ENCODE measurements at places on chromosomes 4 and X.

GRCh38 chr4:83231620-83232076 is 53.0 kb downstream of the COQ2 start:
- DNase-seq, result no peak

- no peak for DNase-seq
These were observed 173.7 kb downstream of the VSIG4 start for GRCh38 chrX:65866146-65866545.

DNA sequence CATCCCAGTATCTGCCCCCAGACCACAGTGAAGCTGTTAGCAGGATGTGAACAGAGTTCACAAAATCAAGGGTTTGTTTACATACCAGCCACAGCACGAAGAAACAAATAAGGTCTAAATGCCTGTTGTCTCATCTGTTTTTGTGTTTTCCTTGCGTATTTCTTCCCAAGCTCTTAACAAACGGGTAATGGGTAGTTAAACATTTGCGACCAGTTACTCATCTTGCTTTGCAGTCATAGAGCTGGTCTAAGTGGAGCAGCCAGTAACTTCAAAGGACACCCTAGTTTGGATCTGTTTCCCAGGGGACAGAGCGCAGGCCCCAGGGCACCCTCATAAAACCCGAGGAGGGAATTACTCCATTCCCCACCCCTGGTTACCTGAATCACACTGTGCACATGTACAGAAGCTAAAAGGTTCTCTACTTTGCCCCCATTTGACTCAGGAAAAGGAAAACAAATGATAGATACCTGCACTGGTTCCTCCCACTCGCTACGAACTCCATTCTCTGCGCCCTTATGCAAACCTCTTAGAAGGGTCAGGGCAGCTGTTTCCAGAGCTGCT is 68.8 kb downstream of the MAML3 start:
- no peak for DNase-seq

- DNase-seq, result no peak
These were observed 248.1 kb downstream of the C4orf33 start for GRCh38 chr4:129344058-129344457.

GRCh38 chr4:165970703-165971420 is 97.8 kb downstream of the TLL1 start:
- no peak for DNase-seq

DNA sequence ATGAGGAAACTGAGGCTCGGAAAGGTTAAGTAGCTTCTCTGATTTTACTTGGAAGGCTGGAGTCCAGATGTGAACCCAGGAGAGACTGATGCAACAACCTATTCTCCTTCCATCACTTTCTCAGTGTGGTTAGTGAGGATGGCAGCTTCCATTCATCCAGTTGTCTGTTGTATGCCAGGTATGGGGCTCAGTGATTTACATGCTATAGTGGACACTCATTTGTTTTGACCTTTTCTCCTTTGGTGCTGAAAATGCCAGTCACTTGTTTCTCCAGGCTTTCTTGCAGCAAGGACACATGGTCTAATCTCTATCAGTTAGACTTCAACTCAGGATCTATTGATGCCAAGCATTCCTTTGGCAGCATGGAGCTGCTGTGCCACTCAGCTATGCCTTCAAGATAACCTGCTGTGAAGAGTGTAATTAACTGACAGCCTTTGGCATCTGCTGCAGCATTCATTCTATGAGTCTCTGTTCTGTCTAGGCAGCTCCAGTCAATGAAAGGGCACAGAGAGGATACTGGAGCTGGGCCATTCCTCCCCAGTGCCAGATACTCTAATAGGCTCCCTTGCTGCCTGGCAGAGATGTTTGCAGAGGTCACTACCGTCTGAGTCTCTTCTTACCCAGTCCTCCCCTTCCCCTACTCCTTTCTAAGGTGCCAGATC is 11.0 kb upstream of the CWH43 start:
- no peak for DNase-seq

DNA sequence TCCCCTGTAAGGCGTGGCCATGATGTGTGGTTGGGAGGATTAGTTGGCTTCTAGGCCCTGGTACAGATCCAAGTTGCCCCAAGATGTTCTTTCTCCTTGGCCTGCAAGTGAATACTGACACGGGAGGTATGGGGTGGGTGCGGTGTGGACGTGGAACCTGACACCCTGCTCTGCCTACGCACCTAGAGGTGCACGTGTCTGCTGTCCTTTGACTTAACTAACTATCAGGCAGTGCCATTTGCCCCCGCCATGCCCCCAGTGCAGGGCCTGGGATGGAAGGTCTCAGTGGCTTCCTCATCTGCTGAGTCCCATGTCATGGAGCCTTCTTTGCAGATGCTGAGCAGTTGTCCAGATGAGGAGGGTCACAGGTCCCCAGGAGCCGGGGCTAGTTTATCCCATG is 90.8 kb downstream of the PSAPL1 start:
- DNase-seq, result no peak

GRCh38 chr4:159395693-159396092 is 292.8 kb downstream of the RAPGEF2 start:
- no peak for DNase-seq

DNA sequence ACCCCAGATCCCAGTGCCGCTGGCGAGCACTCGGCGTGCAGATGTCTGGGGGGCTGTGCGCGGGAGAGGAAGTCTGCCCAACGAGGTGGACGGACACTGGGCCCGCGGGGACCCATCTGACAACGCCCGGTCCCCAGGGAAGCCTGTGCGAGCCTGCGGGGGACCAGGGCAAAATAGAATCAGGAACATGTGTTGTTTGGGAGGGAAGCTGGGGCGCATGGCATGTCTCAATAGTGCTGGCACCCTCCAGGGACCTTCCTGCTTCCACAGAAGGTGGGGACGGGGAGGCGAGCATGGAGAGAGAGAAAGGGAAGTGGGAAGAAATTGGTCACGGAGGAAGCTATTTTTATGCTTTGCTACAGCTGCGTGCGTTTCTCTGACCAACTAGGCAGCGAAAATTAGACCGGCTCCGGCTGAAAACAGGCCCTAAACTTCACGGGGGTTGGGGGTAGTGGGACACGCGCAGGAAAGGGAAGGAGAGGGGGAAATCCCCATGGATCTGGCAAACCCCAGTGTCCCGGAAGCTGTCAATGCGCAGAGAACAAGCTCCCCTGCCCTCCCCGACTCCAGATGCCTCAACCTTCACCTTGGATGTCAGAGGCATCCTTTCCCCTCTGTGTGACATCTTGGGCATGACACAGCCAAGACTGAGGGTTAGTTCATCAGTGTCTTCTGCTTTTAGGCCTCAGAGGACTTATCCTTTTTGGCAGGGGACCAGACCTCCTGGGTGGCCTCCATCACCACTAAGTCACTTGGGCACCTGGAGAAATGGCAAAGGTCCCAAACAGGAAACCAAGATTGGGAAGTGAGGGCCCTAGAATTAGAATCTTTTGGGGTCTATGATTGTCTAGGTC is 169.8 kb upstream of the BCOR start:
- no peak for DNase-seq

- no peak for DNase-seq
These were observed 27.0 kb downstream of the ENPP6 start for GRCh38 chr4:184190711-184191110.

- no peak for DNase-seq
These were observed 332.0 kb downstream of the GRXCR1 start for GRCh38 chr4:43224559-43224958.

- no peak for DNase-seq
These were observed 61.7 kb downstream of the ADRA2C start for GRCh38 chr4:3827616-3828492.

DNA sequence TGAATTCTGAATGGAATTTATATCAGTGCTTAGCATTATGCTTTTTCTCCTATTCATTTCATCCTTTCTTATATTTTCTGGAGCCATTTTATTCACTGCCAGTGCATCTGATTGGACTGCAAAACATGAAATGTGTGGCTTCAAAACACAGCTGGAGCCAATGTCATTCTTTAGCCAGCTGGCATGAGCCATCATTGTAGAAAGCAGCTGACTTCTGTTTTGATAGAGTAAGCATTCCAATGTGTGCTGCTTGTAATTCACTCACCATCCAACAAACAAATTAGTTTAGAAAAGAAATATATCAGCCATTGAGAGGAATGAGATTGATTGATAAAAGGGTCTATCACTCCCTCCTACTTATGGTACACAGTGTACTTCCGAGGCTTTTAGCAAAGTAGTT is 2616.0 kb downstream of the ARAP2 start:
- DNase-seq, result no peak

DNA sequence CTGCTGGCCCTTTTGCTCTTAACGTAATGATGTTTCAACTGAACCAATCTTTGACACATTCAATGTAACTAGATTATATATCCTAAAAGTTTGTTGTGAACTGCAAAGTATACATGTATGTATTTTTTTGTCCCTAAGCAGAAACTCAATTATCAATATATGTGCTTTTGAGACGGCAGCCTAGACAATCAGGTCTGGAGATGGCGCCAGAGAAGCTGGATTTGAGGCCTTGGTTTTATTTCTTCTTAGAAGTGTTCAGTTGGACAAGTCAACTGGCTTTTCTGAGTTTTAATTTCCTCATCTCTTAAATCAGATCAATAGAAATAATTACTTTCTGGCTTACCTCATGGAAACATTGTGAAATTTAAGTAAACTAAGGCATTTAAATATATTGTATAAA is 62.5 kb downstream of the DCAF8L1 start:
- DNase-seq, result no peak

GRCh38 chr4:61011051-61011450 is 189.1 kb upstream of the ADGRL3 start:
- no peak for DNase-seq

- no peak for DNase-seq
These were observed 16.2 kb downstream of the GATB start for GRCh38 chr4:151744614-151745013.

All from progenitor cell of endocrine pancreas (in vitro differentiated cells).